ENCODE measurements at places on chromosomes 6 and 20.

- no peak for DNase-seq
These were observed 2.9 kb downstream of the MAP7 start for GRCh38 chr6:136547336-136547735.

GRCh38 chr6:66291905-66292304, 584.9 kb upstream of the EYS start:
- DNase-seq = no peak

DNA sequence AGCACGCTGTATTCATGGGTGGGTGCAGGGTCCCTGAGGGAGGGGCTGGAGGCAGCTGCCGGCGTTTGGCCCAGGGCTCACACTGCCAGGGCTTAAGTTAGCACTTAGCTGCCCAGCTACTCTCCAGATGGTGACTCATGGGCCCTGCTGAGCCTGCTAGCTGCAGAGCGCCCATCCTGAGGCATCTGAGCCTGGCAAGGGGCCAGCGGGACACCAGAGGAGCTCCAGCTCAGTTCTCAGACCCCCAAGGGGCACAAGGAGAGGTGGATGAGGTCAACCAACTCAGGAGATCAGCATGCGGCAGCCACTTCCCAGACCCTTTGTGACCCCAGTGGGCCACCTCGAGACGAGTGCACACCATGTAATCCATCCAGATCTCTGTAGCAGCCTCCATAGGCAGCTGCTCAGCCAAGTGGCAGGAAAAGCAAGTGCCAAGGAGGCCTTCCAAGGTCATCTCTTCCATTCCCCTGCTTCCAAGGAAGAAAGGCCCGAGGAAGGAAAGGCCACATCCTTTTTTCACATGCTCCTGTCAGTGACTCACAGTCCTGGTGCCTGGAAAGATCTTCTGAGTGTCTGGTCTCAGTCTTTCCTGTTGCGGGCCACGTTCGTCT, 35.3 kb downstream of the FOXP4 start:
- no peak for DNase-seq

DNA sequence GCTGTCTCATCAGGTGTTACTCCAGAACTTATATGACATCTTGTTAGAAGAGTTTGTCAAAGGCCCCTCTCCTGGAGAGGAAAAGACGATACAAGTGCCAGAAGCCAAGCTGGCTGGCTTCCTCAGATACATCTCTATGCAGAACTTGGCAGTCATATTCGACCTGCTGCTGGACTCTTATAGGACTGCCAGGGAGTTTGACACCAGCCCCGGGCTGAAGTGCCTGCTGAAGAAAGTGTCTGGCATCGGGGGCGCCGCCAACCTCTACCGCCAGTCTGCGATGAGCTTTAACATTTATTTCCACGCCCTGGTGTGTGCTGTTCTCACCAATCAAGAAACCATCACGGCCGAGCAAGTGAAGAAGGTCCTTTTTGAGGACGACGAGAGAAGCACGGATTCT, 43.7 kb upstream of the SMIM28 start:
- no peak for DNase-seq

GRCh38 chr6:139881728-139882211, 507.3 kb upstream of the CITED2 start:
- no peak for DNase-seq

- DNase-seq = no peak
These were observed 520.8 kb downstream of the KIF16B start for GRCh38 chr20:16052456-16052855.

- no peak for DNase-seq
These were observed 210.7 kb downstream of the TFAP2C start for GRCh38 chr20:56839786-56840185.

GRCh38 chr20:62977613-62978560, 25.4 kb downstream of the SLC17A9 start:
- peak; percentile 35 for DNase-seq

DNA sequence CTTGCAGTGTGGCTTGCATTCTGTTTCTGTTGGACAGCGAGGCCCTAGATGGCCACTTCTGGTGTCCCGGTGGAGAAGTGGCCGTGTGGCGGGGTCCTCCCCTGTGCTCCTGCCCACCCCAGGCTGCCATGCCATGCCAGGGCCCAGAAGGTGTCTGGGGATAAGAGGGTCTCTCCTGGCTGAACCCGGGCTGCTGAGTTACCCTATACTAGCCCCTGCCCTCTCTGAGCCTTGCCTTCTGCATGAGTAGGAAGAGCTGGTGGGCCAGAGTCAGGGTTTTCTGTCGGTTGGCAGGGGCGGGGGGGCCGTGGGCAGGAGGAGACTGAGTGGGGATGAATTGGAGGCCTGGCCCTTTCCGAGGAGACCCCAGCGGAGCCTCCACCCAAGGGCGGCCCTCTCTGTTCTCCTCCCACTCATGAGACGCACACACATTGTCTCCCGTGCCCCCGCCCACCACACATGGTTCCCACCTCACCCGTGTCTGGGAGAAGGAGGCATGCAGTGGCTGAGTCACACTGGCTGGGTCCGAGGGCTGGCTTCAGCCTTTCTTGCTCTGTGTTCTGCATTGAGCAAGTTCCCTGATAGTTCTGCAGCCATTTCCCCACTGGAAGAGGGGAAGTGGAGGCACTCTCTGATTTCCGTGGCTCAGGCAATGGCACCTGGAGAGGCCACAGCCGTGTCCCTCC, 24.6 kb downstream of the VSTM2L start:
- DNase-seq = no peak

DNA sequence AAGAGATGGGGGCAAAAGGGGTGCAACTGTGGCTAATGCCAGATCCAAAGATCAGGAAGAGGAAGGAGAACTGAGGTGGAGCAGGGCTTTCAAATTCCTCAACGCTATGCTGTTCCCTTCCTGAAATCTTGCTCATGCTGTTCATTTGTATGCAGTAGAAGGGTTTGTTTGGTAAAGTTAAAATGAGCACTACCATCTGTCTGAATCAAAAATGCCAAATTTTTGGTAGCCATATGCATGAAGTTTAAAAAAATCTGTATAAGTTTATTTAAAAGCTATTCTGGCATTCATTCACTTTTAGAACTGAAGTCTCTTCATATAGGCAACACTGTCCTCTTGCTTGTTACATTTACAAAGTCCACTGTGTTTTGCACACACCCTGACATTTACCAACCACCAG, 82.2 kb downstream of the FAM229B start:
- no peak for DNase-seq

- no peak for DNase-seq
These were observed 3.4 kb downstream of the HLA-DRA start for GRCh38 chr6:32442977-32443552.

- no peak for DNase-seq
These were observed 1.9 kb downstream of the PLCB1 start for GRCh38 chr20:8133851-8134451.

DNA sequence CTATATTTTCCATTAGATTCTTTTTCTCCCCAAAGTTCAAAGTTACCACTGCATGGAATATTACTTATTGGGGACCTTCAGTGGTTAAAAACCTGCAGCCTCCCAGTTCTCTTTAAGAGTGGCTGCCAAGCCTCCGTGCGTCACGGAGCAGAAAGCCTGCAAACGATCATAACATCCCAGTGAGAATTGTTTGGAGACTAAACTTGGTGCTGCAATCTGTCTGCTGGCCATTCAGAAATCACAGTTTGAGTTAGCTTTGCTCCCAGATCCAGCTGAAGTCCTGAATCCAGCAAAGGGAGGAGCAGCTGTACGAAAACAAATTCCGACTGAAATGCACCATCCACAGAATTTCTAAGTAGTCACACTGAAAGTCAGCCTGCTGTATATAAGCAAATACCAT, 213.5 kb upstream of the PDE10A start:
- no peak for DNase-seq

DNA sequence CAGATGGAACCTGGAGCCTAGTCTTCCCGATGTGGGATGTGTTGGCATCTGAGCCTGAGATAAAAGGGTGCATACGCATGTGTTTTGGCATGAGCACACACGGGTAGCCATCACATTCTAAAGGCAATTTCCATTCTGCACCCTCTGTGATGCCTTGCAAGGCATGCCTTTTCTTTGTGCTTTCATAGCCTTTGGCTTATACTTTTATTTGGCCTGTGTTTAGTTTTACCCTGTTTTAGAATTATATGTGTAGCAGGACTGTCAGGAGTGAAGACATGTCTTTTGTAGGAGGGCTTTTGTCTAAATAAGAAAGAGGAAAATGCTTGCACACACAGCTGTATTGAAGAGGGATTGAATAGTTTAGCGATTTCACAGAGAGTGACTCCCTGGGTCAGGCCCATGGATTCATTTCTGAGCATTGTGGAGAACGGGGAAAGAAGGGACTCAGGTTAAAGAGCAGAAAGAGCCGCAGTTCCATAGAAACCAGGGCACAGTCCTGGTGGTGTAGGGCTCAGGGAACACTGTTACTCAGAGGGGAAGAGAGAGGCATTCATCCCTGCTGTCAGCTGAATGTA, 530.2 kb downstream of the DHX35 start:
- no peak for DNase-seq

DNA sequence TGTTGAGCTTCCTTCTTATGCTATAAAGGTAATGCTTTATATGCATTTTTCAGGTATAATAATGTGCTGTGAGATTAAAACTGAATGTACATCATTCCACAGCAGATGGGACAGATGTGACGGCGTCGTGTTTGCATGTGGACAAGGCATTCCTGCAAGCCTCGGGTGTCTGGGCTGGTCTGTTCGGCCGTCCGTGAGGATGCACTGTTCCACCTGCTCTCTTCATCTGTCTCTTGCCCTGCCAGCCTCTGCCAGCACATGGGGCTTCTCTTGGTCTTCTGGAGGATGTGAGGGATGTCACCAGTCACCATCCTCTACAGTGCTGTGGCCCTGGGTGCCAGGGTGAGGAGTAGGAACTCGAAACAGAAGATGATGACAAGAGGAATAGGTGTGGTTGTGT, 223.2 kb downstream of the ERMARD start:
- no peak for DNase-seq

GRCh38 chr6:144721232-144721631, 436.1 kb downstream of the UTRN start:
- DNase-seq = no peak

GRCh38 chr6:87949194-87949593, 98.4 kb upstream of the SPACA1 start:
- no peak for DNase-seq

GRCh38 chr6:87789198-87789899, 87.3 kb upstream of the AKIRIN2 start:
- no peak for DNase-seq

DNA sequence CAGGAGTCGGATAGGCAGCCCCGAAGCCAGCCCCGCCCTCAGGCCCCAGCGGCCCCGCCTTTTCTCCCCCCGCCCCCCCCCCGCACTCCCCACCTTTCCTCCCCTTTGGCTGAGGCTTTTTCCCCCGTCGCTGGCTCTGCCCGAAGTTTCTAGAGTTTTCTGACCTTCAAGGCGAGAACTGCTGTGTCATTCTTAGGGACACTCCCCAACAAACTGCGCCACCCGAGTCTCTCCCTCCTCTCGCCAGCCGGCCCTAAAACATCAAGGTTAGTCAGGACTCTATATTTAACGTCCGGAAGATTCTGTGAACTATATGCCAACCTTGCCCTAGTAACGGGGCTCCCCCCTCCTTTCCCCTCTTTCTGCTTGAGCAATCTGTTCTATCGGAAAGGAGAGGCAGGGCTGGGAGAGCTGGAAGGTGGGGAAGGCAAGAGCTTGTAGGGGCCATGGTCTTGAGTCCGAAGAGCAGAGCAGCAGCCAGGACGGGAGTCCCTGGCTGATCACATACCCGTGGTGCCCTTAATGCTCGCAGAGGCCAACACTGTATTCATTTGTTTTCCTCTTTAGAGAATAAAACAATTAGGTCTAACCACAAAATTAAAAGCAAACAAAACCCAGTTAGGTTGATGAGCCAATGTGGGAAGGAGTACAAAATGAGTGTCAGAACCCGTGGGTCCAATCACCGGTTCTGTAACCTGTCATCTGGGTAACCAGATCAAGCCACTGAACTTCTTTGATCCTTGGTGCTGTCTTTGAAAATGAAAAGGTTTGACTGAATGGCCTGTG, 5.3 kb upstream of the HSPA1B start:
- no peak for DNase-seq

- no peak for DNase-seq
These were observed 1.6 kb upstream of the SYNCRIP start for GRCh38 chr6:85644279-85644762.

- DNase-seq = no peak
These were observed 8.8 kb upstream of the HMGA1 start for GRCh38 chr6:34227761-34228421.

DNA sequence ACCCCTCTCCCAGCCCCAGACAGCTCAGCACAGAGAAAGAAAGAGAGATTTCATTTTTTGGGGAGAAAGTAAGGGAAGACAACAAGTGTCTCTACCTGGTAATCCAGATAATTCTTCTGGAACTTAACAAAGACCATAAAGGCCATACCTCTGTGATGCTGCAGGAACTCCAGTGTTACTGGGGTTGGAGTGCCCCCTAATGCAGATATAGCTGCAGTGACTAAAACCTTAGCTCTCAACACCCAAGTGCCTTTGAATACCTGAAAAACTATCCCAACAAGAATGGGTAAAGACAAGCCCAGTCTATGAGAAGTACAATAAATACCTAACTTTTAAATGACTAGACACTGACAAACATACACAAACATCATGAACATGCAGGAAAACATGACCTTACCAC, 365.3 kb upstream of the PTCHD4 start:
- DNase-seq = no peak

DNA sequence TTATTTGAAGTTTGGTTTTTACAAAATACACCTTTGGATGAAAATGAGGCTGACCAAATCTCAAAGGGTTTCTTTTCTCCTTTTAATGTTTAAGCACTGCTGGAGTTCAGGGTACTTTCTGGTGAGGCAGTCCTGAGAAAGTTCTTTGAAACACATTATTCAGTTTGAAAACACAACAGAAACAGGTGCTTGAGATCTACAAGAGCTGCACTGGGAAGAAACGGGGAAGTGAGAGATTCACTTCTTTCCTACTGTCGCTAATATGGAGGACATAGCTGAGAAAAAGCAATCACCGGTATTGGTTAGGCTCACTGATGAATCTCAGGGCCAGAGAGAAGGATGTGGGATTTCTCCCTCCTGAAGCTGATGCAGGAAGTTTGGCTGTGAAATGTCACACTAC, 22.9 kb upstream of the TMEM170B start:
- no peak for DNase-seq

DNA sequence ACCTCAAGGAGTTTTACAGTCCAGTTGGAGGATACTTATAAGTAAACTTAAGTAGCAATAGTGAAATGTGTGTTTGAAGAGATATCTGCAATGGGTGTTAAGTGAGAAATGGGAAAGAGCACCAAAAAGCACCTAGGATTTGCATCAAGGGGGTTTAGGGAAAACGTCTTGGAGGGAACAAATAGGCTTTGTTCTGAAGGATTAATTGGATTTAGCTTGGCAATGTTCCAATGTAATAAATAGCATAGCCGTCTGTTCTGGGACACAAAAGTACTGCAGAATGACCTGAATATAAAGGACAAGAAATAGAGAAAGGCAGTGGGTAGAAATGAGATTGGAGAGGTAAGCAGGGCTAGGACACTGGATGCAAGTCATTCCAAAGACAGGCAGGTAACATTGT, 2.8 kb upstream of the MYO6 start:
- DNase-seq = no peak
